ENCODE measurements at places on chromosomes 1 and 21. TPM values are rescaled to one million over a fixed set of nuclear protein-coding genes. Genes with fewer than 3 reads are reported as not detected.

Gene YTHDF2
- total RNA-seq = 36.0 TPM

Gene TTC39A
- 18.0 TPM for total RNA-seq

Gene MTMR11
- total RNA-seq = 2.5 TPM

Gene ATP1A2
- 243 TPM for total RNA-seq

Gene TTC24
- not detected for total RNA-seq

Gene TCP10L
- total RNA-seq = 2.9 TPM

Gene LENEP
- total RNA-seq = not detected

Gene RNF223
- total RNA-seq = not detected

GRCh38 chr1:173489149-173489600, 12.0 kb downstream of the PRDX6 start:
- no peak for DNase-seq

DNA sequence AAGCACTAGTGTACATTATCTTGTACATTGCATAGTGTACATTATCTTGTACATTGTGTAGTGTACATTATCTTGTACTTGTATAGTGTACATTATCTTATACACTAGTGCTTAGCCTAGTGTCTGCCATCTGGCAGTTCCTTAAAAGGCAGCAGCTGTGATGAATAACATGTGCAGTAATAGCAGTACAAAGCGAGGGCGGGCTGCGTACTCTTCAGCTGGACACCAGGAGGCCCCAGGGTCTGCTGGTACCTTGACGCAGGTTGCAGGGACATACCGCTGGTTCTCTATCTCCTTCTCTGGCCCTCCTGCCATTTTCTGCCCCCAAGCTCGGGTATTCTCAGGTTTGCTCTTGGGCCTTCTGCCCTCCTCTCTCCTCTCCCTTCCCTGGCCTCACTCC, 149.6 kb downstream of the SEC16B start:
- no peak for DNase-seq

GRCh38 chr1:222632749-222633148, 14.9 kb downstream of the MIA3 start:
- DNase-seq = no peak

DNA sequence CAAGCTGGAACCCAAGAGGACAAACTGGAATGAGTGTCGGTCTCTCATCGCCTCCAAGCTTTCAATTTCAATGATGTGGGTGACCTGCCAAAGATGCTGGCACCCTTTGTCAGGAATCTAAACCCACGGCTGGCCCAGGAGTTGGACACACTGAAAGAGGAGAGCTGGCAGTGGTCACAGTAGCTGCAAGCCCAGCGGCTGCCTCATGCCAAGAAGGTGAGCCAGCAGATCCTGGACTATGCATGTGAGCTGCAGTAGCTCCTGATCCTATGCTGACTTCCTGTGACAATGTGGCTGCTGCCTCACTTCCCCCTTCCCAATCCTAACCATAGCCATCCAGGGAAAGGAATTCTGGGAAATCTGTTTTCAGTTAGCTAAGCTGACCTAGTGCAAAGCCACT, 117.0 kb upstream of the VAV3 start:
- no peak for DNase-seq

GRCh38 chr1:231418101-231418740, 3.9 kb downstream of the EGLN1 start:
- DNase-seq = no peak

DNA sequence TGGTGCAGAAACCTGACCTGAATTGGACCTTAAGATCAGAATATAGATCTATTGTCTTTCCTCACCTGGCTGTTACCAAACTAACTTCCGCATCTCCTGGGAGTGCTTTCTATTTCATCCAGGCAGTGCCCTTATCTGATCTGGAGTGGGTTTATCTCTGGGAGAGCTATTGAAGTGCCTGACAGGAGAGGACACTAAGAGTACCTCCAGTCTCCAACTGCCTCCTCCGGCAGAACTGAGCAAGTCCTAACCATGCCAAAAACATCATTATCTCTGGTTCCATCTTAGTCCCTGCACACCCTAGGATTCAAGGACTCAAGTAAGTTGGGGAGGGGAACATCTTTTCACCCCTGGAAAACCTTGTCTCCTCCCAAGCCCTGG, 12.4 kb upstream of the KCNJ15 start:
- no peak for DNase-seq

- DNase-seq = no peak
These were observed 52.8 kb downstream of the DUSP10 start for GRCh38 chr1:221689138-221689537.

GRCh38 chr1:67194209-67194863, 28.1 kb downstream of the IL23R start:
- no peak for DNase-seq

GRCh38 chr1:44406737-44407429, 1.8 kb downstream of the RNF220 start:
- peak; percentile 31 for DNase-seq

GRCh38 chr21:24514081-24514733, 1093.1 kb downstream of the MRPL39 start:
- no peak for DNase-seq

DNA sequence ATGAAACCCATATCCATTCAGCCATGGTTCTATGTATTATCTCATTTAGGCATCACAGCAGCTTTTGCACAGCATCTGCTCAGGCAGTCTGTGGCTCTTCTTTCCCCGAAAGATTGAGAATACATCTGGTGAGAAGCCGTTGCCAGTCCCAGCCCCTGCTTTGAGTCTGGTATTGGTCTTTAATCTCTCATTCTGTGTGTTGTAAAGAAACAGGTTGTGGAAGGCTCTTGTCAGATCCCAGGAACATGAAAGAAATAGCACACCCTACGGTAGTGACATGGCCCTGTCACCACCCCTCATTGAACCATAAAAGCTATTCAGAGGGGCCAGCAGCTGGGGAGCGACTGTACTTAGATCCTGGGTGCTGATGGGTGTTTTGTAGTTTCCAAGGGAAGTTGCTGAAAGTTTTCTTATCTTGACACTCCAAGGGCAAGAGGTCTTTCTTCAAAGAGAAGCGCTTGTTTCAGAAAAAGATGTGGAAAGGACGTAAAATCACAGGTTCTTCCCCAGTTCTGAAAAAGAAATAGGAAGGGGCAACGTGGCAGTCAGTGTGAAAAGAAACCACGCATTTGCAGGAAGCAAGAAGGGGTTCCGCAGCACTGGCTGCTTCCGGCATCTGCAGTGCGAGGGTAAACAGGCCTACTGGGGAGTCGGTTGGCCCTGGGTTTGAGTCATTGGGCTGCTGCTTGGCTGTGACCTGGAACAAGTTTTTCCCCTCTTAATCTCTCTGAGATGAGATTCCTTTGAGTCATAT, 145.0 kb downstream of the DHRS3 start:
- DNase-seq = peak; percentile 36

DNA sequence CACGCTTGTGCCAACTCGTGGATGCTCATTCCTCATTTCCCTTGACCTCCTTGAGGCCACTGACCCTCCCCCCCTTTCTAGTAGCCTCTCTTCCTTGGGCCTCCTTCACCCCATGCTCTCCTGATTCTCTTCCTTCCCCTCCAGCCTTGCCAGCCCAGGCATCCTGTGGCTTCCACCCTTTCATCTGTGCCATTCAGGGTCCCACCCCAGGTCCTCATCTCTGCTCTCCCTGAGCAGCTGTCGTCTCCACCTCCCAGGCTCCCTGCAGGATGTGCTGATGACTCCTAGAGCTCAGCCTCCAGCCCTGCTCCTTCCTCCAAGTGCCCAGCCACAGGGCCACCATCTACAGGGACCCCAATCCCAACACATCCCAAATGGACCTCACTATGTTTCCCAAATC, 197.4 kb downstream of the GRIK3 start:
- DNase-seq = no peak

- DNase-seq = no peak
These were observed 179.6 kb downstream of the DHRS3 start for GRCh38 chr1:12438349-12438924.

Measured in left ventricle myocardium superior (tissue), 1 donor.